ENCODE measurements at places on chromosomes 12 and 14. TPM values are rescaled to one million over a fixed set of nuclear protein-coding genes. Genes with fewer than 3 reads are reported as not detected.

The CCDC38 gene
- total RNA-seq: not detected

DNA sequence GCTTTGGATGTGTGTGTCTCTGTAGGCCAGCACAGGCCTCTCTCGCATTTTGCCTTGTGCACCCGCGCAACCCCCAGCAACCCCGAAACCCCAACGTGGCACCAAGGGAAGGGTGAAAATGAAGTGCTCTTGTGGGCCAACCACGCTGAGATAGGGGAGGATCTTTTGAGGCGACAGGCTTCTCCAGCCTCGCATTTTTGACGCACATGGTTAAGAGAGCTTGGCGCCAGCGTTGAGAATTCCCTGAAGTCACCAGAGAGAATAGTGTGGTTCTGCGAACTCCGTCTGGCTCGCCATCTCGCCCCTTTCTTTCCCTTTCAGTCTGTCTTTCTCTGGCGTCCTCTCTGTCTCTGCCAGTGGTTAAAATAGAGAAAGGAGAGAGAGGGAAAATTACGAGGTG is 1.9 kb upstream of the TBX3 start:
- no peak for DNase-seq

DNA sequence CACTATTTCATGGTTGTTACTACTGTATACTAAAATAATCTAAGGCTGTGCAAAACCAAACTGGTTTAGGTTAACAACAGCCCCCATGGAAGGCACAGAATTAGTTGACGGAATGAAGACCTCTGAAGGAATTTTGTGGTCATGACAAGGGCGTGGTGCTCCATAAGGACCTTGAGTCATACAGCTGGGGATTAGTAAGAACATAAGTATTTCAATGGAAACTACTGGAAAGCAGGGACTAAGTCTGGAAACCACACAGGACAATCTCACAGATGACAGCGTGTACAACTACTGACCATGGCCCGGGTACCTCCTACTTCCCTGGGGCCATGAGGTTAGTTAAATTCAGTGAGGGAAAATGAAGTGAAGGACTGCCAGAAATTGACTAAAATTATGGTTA is 98.5 kb upstream of the PLEKHA5 start:
- no peak for DNase-seq

GRCh38 chr12:22082190-22082701 is 36.2 kb downstream of the CMAS start:
- no peak for DNase-seq

The SVOP gene
- not detected for total RNA-seq

Data from psoas muscle (tissue), 8 donors.